ENCODE measurements at places on chromosomes 2 and 18.

- DNase-seq, result no peak
Observed at GRCh38 chr2:12057436-12058166, 311.2 kb downstream of the LPIN1 start.

GRCh38 chr2:221616561-221616960, 44.5 kb upstream of the EPHA4 start:
- no peak for DNase-seq

DNA sequence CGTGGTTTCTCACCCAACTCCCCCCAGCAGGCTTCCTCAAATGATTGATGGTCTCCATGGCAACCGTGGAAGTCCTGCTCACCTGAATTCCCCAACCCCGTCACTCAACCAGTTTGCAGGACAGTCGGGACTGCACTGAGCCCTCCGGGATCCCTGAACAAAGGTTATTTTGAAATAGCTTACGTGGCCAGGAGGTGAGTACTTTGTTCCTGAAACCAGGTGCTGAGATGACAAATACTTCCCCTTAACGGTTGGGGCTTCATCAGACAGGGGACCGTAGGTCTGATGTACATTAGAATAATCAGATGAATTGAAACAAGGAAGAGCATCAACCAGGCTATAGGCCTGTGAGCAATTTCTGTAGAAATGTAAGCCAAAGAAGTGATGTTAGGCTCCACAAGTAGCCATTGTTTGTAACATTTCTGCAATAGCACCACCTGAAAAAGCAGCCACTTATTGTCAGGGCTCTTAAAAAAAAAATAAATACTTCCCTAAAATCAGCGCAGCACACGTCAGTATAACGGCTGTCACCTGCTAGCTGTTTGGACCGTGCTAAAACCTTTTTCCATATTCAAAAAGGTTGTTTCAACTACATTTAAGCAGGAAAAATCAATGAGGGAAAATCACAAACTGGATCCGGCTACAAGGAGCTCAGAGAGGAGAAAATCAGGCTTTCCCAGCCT, 206.4 kb upstream of the ID2 start:
- DNase-seq, result no peak

GRCh38 chr2:149330127-149331022, at the start of gene LYPD6:
Gene LYPD6 (plus strand): TSS chr2:149330587. CDS start chr2:149437709, 107,122 bp downstream.
- no peak for DNase-seq

DNA sequence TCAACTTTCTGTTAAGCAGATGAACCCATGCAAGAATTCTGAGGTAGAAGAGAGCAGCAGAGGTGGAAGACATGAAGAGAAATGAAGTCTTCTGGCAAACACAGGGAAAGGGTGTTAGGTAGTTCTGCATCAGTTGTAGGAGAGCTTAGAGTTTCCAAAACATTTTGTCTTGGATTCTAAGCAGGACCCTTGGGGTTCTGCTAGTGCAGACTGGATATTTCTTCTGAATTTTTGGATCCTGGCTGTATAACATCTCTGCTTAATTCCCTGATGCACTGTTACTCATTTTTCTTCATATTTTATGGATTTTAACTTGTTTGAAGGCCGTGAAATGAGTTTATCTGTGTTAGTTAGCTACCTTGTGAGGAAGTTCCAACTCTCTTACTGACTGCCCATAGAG, 208.7 kb upstream of the SLC35G4 start:
- no peak for DNase-seq

- no peak for DNase-seq
Observed at GRCh38 chr2:122148128-122148767, 392.8 kb downstream of the TSN start.

GRCh38 chr2:49753344-49753985, 599.1 kb upstream of the FSHR start:
- DNase-seq, result no peak

GRCh38 chr2:164061129-164061746, 325.4 kb upstream of the FIGN start:
- DNase-seq, result no peak

DNA sequence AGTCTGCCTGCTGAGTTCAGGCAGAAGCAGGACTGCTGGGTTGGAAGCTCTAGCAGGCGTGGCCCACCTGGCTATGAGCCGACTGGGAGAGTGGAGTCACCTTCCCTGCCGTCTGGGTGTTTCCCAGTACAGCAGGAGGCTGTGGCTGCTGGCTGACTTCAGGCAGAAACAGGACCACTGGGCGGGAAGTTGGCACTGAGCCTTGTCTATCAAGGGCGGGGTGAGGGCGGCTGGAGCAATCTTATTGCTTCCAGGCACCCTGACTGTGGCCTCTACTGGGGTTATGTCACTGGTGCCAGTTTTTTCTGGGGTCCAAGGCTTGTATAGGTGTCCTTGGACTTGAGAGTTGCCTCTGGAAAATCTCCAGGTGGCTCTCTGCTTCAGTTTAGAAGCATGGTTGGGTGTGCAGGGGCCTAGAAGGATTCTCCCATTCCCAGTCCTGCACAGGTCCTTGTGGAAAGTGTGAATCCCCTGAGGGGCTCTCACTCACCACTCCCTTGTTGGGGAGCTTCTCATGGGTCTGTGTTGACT, 30.5 kb downstream of the LTBP1 start:
- no peak for DNase-seq

- DNase-seq, result no peak
Observed at GRCh38 chr2:214014551-214015220, 396.2 kb upstream of the VWC2L start.

DNA sequence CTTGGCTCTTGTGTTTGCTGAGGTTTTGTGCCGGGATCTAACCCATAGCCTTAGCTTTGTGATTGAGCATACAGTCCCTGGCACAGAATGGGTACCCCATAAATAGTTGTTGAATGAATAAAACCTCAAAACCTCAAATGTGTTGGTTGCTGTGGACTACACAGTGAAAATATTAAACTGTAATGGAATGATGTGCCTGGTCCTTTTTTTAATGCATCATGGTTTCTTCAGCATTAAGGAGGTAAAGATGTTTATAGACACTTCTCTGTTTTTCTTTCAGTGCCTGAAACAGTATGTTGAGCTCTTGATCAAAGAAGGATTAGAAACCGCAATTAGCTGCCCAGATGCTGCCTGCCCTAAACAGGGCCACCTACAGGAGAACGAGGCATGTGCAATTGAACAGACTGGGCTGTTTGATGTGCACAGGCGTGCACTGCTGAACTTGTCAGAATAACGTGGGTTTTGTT, 97.0 kb downstream of the RNF144A start:
- DNase-seq, result no peak

DNA sequence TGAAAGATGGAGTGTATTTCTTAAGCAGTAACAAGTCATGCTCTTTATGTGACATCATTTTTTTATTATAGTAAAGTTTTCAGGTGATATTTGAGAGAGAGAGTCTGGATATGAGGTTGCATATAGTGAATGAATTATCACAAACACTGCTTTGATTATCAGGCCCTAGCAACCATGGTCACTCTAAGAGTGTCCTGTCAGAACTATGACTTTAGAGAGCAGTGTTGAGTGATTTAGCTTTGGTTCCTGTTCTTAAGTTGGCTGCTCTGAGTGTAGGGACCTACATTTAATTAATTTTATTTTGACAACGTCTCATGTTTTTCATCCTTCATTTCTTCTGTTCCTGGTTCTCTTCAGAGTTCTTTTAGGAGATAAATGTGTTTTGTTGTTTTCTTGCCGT, 275.5 kb downstream of the KCNJ3 start:
- no peak for DNase-seq

- no peak for DNase-seq
Observed at GRCh38 chr18:22838639-22839277, 94.4 kb upstream of the RBBP8 start.

DNA sequence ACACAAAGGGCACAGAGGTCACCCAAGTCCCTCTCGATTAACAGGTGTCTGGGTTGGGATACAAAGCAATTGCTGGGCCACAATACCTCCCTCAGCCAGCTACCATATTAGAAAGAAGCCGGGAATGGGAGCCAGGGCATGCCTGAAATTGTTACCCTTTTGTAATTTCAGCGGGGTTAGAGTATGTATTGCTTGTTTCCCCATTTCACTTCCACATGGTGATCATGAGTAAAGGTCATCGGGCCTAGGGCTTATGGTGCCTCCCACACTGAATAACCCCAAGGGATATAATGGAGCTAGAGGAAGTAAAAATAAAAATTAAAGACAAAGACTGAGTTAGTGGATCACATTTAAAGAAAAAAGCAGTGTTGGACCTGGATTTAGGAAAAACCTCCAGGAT, 437.2 kb upstream of the KLHL29 start:
- DNase-seq, result no peak

- DNase-seq, result no peak
Observed at GRCh38 chr2:39499336-39499735, 62.3 kb upstream of the MAP4K3 start.

- DNase-seq, result no peak
Observed at GRCh38 chr18:77112747-77113092, 19.9 kb downstream of the MBP start.

- DNase-seq, result no peak
Observed at GRCh38 chr2:96470109-96470508, 35.0 kb downstream of the NEURL3 start.

DNA sequence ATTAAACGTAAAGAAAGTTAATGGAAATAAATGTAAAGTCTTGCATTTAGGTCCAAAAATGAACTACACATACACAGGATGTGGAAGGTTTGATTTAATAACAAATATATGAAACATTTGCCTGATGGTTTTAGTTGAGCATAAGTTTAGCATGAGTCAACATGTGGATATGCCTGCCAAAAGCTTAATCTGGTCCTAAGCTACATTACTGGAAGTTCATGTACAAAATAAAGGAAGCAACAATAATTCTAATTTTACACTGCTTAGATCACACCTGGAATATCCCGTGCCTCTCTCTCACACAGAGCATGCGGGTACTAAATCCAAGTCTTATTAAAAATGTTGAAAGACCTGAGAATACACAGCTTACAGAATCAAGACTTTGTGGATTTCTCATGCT, 276.5 kb upstream of the NRP2 start:
- DNase-seq, result peak; percentile 69

DNA sequence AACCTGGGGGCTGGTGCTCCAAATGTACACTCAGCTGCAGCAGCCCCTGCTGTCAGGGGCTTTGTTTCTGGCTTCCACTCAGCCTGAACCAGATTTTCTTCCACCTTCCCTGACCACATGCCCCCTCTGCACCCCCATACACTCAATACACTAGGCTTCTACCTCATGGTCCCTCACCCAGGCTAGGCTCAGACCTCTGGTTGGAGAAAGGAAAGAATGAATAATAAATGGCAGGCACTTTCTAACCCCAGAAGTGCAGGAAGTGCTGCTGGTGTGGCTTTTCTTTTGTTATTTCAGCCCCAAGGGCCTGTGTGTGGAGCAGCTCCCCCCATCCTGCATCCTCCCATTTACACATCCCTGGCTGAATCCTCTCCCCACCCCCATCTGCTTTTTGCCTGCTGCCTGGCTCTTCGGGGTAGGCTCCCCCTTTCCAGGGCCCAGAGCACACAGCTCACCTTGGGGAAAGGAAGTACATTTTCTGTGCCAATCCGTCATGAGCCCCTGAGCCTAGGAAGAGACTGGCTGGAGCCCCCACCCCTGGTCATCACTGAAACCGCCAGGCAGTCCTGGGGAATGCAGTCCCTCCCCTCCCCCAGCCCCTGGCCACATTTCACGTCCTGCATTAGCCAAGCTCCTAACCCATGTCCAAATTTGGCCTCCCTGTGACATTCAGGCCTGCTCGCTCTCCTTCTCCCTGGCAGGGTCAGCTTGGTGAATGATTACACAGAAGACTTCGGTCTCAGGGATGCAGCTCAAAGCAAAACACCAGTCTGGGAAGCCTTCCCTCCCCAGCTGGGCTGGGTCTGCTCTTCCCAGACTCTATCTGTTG, 2.6 kb downstream of the DYSF start:
- no peak for DNase-seq

GRCh38 chr2:72579591-72580180, 246.1 kb downstream of the EXOC6B start:
- DNase-seq, result no peak

DNA sequence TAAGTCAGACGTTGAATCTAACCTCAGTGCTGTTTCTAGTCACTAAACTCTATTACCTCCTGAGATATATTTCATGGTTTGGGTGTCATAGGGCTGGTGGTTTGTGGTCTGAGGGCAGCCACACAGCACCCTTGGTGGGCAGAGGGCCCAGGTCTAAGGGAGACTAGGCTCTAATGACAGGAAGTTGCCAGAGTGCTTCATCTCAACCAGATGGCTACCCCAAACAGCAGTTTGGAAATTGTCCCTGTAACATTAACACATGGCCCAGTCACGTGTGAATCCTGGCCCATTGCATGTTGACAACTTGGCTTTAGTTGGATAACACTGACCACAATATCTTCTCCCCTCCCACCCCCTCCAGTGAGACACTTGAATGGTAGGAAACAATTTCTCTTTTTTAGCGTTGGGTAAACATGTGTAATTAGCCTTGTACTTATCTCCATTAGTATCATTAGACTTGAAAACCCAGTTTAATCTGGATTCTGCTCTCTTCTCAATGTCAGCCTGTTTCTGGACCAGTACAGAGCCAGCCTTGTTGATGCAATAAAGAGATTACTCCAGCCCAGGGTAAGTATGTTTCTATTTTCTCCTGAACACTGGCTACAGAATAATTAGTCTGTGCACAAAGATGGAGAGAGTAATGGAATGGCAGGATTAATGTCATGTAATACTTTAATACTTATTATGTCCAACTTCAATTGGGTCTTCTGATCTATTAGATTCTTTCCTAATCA, 187.8 kb upstream of the SIX3 start:
- peak; percentile 34 for DNase-seq

GRCh38 chr2:177352441-177353186, 40.0 kb upstream of the AGPS start:
- no peak for DNase-seq

GRCh38 chr2:165544897-165545296, 75.4 kb downstream of the CSRNP3 start:
- DNase-seq, result no peak

GRCh38 chr2:191171708-191172355, 21.0 kb upstream of the STAT4 start:
- peak; percentile 98 for DNase-seq

DNA sequence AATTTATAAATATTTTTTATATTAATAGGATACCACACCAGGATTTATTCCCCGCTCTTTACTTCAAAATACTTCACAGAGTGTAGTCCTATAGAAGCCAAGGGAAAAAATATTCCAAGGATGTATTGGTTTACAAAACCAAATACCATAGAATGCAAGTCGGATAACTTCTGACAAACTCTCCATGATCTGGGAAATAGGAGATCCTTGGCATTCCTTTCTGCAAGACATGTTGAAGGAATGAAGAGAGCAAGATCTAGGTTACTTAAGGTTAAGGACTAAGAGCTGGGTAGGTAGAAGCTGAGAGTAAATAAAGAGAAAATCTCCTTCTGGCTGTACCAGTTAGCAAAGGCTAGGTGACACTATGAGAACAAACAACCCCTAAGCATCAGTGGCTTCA, 141.2 kb downstream of the LRATD1 start:
- DNase-seq, result no peak

- no peak for DNase-seq
Observed at GRCh38 chr2:64819774-64820688, 166.3 kb upstream of the SERTAD2 start.

DNA sequence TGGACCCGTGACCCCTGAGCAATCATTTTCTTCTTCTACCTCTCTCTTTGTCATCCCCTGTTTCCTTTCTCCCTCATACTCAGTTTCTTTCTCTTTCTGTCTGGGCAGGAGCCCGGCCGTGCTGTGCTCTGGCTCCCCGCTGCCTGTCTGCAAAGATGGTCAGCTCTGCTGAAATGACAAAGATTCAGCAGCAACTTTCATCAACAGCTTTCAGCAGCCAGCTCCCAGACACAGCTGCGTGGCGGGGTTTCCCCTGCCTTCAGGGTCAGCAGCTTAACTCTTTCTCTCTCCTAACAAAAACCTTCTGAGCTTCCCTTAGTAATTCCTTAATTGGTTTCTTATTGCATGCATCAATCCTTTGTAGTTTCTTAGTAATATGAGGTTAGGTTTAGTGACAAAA, 1234.4 kb downstream of the CNTNAP5 start:
- no peak for DNase-seq

GRCh38 chr2:128447538-128447995, 128.9 kb upstream of the HS6ST1 start:
- DNase-seq, result no peak
